ENCODE measurements at places on chromosomes 1 and 21.
A peak's percentile ranks its signal among the peaks of the same experiment; 100 is the strongest.

GRCh38 chr1:36703526-36704208, 221.0 kb upstream of the CSF3R start:
- no peak for DNase-seq

DNA sequence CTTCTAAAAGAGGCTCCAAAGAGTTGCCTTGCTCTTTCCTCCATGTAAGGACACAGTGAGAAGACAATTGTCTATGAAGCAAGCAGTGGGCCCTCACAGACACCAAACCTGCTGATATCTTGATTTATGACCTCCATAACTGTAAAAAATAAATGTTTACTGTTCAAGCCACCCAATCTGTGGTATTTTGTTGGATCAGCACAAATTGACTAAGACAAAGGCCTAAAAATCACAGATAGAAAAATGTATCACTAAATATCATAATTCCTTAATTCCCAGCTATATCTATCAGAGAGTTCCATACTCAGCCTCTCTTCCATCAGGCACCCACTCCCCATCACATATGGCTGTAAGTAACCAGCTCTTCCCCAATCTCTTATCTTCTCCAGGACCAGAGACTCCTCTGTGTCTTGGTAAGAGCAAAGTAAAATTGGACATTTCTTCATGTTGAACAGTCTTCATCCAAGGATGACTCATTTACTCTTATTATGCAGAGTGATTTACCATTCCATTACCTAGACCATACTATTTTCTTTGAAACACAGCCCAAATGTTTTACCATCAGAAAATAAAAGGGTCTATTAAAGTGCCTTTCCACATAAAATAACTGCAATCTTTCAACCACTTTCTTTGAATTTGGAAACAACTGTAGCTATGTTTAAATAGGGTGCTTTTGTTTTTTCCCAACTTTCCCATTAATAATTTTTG, 503.6 kb downstream of the MRPL39 start:
- no peak for DNase-seq

- no peak for DNase-seq
Measured at GRCh38 chr21:39263372-39263771, 50.1 kb downstream of the BRWD1 start.

GRCh38 chr1:91540910-91541309, 40.3 kb downstream of the CDC7 start:
- no peak for DNase-seq

DNA sequence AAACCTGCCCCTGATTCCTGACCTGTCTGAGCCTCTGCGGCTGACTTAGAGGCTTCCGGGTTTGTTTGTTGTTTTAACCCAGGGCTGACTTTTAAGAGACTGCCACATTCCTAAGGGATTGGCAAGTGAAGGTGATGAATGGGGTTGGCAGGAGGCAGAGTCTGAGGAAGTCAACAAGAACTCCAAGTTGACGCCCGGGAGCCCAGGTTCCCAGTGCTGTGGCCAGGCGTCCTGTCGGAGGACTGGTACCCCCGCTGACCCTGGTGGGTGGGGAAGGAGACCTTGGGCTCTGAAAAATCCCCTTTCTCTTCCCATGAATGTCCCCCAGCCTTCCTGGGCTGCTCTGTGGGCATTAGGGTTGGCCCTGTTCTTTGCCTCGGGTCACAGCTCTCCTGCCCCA, 19.7 kb upstream of the EPS8L3 start:
- DNase-seq, result peak; percentile 63

GRCh38 chr1:10374442-10374860, 24.4 kb upstream of the PGD start:
- DNase-seq, result no peak

- no peak for DNase-seq
Measured at GRCh38 chr1:6378096-6378746, 15.3 kb downstream of the ACOT7 start.

DNA sequence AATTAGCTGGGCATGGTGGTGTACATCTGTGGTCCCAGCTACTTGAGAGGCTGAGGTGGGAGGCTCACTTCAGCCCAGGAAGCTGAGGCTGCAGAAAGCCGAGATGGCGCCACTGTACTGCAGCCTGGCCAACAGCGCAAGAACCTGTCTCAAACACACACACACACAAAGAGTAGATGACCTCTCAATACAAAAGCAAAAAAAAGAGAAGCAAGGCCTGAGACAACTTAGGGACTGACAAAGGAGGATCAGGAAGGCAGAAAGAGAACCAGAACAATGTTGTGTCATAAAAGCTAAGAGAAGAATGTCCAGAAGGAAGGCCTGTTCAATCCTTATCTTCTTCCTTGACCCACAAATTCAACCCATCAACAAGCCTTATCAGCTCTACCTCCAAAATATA, 18.5 kb downstream of the WASF2 start:
- no peak for DNase-seq

DNA sequence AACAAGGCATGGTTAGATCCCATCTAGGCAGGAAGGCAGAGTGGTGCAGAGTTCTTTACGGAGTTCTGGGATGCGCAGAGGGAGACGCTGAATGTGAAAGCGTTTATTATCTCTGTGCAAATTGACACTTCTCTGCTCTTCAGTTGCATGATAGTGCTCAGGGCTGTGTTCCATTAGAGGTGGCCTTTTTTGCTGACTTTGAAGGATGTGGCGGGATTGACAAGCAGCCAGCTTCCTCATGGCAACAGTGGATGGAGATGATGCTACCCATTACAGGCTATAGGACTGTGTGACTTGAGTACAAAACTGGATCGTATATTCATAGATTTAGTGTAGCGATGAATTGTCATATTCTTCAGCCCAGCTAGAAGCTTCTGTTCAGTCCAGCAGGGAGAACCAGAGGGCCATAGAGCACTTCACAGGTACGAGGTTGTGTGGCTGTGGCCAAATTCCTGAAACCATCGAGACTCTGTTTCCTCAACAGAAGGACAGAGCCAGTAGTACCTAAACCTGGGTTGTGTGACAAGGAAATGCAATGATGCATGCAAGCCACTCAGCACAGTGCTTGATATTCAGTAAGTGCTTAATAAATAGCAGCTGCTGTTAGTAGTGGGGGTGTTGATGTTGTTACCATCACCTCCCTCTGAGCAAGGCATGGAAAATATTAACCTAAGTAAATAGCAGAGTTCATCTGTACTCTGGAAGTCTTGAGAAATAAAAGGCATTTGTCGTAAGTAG, 430.0 kb upstream of the KAZN start:
- DNase-seq, result no peak

DNA sequence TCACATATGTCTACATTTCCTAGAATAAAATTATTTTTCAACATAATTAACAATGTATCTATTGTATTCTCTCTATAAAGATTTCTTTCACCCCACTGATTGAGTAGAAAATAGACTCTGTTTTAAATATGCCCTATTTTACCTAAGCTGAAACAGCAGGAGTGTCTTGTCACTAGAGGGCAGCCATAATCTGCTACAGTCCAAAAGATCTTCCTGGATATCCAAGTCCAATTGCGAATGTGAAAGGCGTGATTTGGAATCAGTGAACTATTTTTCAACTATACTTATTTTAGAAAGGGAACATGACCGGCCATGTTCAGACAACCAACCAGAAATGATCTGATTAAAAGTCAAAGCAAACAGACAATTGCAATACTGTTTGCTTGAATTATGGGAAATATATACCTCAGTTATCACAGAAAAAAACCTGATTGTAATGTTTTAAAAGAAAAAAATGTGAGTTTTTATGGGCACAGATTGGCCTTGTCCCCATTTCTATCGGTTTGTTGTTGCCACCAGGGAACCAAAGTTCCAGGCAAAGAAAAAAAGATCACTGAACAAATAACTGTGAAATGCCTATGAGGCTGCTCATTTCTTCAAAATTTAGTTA, 1211.0 kb upstream of the ADGRL4 start:
- peak; percentile 76 for DNase-seq

GRCh38 chr1:204978782-204979181, 64.2 kb upstream of the CNTN2 start:
- no peak for DNase-seq

DNA sequence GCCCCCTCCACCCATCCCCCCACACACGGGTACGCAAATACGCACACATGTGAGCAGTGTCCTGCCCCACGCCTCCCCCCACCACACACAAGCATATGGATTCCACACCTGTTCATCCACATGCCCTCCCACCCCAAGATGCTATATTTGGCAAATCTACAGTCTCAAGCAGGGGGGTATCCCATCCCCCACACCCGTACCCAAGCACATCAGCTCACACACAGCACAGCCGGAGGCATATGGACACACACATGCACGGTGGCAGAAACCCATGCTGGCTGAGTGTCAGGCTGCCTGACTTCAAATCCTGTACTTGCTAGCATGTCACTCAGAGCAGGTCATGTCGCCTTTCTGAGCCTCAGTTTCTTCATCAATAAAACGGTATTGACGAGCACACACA, 10.6 kb downstream of the COL16A1 start:
- no peak for DNase-seq

DNA sequence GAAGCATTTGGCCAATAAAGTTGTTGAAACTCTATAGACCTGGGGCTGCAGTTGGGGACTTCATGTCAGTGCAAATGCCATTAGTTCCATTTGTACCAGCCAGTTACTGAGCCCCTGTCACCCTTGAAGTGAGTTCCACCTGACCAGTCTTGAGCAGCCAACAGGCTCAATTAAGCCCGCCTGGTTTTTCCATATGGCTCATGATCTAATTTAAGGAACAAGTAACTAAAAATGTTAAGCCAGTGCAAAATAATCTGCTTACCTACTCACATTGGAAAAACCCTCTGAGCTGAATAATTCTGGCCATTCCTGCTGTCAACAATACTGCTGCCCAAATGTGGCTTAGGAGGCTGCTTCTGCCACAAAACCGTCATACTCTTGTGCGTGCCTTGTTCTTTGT, 21.6 kb downstream of the NSUN4 start:
- DNase-seq, result no peak

GRCh38 chr1:50109647-50110075, 941 bp downstream of the ELAVL4 start:
- no peak for DNase-seq

DNA sequence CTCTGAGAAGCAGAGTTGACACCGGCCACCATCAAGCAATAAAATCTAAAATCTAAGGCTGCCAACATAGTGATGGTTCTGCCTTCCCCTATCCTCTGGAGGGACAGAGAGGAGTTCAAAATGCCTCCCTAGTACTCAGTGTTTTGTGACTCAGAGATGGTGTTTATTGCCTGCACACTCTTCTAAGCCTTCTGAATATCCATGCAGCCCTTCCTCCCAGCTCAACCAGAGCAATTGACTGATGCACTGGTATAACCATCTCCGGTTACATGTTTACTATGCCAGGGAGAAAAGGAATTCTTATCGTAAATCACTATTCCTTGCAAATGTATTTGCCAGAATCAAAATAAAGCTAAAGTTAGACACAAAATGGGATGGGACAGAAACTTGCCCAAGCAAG, 132.9 kb upstream of the RAB4A start:
- no peak for DNase-seq

DNA sequence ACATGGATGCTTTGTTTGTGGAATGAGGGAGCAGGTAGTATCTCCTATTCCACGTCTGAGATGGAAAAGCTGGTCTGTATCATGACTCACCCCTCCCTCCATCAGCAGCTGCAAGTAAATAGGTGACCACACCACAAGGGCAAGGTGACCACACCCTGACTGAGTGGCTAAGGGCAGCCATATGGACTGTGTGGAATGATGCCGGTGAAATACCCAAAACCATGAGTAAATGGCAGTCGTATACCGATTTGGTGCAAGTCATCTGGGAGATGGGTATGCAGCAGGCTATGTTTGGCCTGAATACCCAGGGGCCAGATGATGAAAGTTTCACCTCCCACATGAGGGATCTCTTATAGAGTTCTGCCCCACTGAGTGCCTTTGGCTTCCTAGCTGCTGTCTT, 15.8 kb upstream of the UBE2U start:
- DNase-seq, result no peak

DNA sequence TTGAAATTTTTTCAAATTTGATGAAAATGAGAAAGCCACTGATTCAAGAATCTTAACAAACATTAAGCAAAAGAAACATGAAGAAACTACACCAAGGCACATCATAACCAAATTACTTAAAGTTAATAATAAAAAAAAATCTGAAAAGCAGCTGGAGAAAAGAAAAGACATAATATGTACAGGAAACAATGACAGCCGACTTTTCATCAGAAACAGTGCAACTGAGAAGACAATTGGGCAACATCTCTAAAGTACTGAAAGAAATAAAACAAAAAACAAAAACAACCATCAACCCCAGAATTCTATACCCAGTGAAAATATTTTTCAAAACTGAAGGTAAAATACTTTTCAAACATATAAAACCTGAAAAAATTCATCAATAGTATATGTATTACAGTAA, 73.8 kb upstream of the DMRTA2 start:
- no peak for DNase-seq

DNA sequence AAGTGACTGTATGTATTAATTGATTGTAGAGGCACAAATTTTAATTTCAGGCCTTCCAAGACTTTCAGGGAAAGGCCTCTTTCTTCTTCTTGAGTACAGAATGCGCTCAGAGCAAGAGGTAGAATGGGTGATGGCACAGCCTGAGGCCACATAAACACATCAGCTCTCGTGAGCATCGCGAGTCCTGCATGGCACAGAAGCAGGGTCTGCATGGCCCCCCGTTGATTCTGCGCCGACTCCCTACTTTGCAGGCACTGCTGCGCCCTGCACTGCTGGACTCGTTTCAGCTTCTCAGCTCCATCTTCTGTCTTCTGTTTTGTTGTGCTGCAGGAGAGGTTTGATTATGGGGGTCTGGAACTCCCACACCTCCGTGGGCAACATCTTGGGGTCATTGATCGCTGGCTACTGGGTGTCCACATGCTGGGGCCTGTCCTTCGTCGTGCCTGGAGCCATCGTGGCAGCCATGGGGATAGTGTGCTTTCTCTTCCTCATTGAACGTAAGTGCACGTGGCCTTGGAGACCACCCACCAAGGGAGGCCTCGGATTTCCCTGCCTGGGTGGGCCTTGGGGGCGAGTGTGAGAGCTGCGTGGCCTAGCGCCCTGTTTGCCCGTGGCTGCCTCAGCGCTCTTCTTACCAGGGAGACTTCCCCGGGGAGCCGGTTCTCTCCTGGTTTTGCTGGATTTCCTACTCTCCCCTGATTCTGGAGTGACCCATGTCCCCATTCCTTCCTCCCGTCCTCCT, 29.6 kb downstream of the SLC37A1 start:
- no peak for DNase-seq

- no peak for DNase-seq
Measured at GRCh38 chr1:19325368-19325957, 13.3 kb downstream of the SLC66A1 start.

GRCh38 chr21:38402795-38403194, 95.5 kb downstream of the ERG start:
- DNase-seq, result peak; percentile 55

GRCh38 chr1:18946550-18947381, 9.7 kb downstream of the IFFO2 start:
- no peak for DNase-seq

DNA sequence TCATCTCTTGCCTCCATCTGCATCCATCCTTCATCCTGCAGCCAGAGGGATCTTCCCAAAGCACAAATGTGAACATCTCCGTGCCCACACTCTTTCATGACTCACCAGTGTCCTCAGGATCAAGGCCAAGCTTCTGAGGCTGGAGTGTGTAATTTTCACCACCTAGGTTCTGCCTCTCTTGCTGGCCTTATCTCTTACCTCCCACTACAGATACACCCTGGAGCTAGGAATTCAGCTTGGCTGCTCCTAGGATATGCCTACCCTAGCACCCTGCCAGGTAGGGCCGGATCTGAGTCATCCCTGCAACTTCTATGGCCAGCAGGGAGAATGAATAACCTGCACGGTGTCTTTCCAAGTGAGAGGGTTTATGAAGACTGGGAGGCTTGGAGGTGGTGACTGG, 208.7 kb upstream of the CSF3R start:
- DNase-seq, result peak; percentile 11

Measured in foreskin keratinocyte (primary cell).